Uterus (tissue), 4 donors: ENCODE measurements at places on chromosomes 2 and 18. TPM values are rescaled to one million over a fixed set of nuclear protein-coding genes. Genes with fewer than 3 reads are reported as not detected.

DNA sequence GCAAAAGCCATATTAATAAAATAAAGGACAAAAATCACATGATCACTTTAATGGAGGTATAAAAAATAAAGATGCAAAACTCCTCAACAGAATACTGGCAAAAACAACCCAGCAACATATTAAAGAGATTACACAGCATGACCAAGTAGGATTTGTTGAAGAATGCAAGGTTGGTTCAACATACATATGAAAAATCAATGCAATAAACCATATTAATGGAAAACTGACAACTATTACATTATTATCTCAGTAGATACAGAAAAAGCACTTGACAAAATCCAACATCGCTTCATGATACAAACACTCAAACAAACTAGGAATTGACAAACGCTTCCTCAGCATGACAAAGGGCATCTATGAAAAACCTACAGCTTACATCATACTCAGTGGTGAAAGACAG lies 76.7 kb downstream of the CRACDL start:
- DNase-seq: no peak

DNA sequence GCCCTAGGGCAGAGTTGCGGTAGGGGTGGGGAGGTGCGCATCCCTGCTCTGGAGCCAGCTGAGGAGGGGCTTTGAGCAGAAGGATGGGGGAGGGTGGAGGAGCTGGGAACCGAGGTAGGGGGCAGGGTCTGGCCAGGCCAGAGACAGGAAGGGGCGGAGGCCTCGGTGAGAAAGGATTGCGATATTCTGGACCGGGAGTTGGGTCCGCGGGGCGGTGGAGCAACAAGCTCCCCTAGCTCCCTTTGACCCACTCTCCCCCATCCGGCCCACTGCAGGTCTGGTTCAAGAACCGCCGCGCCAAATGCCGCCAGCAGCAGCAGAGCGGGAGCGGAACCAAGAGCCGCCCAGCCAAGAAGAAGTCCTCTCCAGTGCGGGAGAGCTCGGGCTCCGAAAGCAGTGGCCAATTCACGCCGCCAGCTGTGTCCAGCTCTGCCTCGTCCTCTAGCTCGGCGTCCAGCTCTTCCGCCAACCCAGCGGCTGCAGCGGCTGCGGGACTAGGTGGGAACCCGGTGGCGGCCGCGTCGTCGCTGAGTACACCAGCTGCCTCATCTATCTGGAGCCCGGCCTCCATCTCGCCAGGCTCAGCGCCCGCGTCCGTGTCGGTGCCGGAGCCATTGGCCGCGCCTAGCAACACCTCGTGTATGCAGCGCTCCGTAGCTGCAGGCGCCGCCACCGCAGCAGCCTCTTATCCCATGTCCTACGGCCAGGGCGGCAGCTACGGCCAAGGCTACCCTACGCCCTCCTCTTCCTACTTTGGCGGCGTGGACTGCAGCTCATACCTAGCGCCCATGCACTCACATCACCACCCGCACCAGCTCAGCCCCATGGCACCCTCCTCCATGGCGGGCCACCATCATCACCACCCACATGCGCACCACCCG lies 4.8 kb downstream of the OTX1 start:
- no peak for DNase-seq

GRCh38 chr18:50721451-50722120 lies 98.2 kb downstream of the MRO start:
- no peak for DNase-seq

- DNase-seq: no peak
These were observed 264.0 kb upstream of the EPHA4 start for GRCh38 chr2:221836095-221836494.

GRCh38 chr2:240953426-240954410 lies 44.7 kb upstream of the SNED1 start:
- no peak for DNase-seq

GRCh38 chr2:126877861-126878565 lies 20.7 kb upstream of the TEX51 start:
- DNase-seq: no peak

DNA sequence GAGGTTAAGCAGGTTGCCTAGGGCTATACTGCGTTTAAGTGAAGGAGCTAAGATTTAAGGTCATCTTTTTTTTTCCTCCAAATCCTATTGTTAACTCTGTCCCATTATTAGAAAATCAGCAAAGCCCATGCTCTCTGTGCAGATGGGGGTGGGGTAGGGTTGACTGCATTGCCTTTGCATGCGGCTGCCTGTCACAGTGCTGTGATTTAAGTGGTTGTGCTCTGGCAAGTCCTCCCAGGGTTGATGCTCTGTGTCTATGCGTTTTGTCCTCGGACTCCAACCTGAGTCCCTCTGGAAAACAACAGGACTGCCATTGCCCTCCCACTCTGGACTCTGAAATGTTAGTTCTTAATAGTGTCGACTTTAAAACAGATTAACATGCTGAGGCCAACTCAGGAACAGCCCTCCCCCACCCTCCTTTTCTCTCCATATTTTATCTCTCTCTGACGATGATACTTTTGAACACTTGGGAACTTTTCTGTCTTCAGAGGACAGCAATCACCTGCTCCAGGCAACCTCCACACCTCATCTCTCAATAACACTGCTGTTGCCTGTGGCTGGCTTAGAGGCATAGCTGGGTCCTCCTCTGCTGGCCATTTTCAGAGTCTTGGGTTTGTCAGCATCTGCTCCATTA lies 5.8 kb downstream of the FHOD3 start:
- DNase-seq: no peak

DNA sequence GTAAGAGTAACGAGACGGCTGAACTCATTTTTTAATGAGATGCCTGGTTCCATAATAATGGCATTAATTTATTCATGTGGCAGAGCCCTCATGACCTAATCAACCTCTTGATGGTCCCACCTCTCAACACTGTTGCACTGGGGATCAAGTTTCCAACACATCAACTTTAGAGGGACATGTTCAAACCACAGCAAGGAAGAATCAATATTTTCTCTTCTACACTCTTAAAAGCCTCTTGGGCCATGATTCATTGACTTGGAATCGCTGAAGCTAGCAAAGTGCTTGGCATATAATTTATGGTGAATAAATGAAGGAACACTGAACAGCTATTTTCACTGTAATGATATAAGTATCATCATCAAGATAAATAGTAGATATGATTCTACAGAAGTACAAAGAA lies 333.0 kb downstream of the TNS1 start:
- no peak for DNase-seq

DNA sequence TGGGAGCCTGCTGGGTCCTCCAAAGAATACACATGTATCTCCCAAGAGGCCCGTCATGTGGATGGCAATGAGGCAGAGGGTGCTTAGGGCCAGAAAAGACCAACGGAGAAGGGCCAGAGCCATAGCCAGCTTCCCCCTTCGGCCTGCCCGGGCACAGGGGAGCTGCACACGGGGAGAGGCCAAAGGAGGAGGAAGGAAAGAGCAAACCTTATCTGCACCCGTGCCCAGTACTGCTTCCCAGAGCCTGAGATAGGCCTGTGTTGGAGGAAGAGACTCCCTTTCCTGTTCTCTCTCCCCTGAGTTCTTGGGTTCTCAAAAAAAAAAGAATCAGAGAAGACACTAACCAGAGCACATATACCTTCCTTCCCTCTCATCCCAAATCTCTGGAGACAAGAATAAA lies 250.3 kb downstream of the ANAPC1 start:
- no peak for DNase-seq

DNA sequence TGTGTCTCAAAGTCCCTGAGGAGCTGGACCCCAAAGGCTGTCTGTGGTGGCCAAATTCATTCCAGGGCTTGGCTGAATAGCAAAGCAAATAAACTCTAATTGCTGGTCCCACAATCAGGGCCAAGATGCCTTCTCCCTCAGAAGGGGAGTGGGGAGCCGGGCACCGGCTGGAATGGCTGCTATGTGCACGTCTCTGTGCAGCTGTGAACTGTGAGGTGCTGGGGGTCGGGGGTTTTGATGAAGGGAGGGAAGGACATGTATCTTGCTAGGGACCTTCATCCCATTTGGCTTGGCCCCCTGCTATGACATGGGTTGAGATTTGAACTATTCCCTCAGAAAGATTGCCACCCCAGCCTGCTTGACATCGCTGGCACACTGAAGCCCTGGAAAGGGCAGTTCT lies 60.4 kb downstream of the CIB4 start:
- DNase-seq: no peak

DNA sequence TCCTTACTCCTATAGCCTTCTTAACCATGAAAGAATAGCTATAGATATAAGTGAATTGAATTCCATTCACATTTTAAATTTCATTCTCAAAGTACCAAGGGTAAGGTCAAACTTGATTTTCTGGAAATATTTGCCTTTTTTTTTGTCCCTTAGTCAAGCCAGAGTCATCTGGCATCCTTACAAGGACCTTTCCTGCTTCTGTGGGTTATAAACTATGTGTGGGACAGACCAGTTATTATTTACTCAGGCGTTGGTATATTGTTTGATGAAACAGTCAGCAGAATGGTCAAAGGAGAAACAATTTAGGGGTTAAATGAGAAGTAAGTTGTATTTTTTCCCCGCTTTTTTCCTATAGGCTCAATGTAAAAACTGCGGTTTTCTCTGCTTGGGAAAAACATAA lies 1103.2 kb upstream of the ZEB2 start:
- no peak for DNase-seq

GRCh38 chr18:10526561-10526949 lies 728 bp downstream of the NAPG start:
- no peak for DNase-seq

GRCh38 chr2:175234153-175234552 lies 52.6 kb upstream of the ATP5MC3 start:
- DNase-seq: no peak

GRCh38 chr2:59660262-59660661 lies 893.2 kb downstream of the BCL11A start:
- DNase-seq: no peak

GRCh38 chr2:158999458-158999857 lies 31.0 kb downstream of the TANC1 start:
- no peak for DNase-seq

- DNase-seq: no peak
These were observed 74.0 kb upstream of the SULT1C3 start for GRCh38 chr2:108165729-108166128.

GRCh38 chr18:49431165-49431962 lies 29.1 kb downstream of the DYM start:
- DNase-seq: no peak

- DNase-seq: no peak
These were observed 344.9 kb downstream of the LPIN1 start for GRCh38 chr2:12091201-12091806.

- no peak for DNase-seq
These were observed 249.0 kb downstream of the ZNF804A start for GRCh38 chr2:184847331-184847730.

DNA sequence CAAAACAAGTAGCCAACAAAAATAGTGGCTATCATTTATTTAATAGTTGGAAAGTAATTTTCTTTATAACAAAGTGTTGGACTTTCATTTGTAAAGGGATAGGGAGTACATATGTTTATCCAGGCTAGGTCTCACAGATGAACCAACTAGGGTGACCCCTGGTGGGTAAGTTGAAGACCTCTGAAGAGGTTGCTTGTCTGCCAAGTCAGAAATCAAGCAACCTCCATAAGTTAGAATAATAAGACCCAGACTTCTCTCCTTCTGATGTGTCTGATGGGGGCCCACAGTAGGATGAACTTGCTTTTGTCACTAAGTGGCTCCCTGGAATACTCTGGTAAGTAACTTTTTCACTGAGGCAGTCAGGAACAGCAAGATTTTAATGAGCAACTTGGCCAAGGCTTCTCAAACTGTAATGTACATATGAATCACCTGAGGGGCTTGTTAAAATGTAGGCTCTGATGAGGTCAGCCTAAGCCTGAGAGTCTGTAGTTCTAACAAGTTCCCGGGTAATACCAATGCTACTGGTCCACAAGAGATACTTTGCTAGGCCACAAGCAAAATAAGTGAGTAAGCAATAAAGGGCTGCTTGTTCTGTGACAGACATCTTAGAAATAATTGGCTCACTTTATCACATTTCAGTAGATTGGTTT lies 319.6 kb downstream of the PIK3C3 start:
- DNase-seq: no peak

DNA sequence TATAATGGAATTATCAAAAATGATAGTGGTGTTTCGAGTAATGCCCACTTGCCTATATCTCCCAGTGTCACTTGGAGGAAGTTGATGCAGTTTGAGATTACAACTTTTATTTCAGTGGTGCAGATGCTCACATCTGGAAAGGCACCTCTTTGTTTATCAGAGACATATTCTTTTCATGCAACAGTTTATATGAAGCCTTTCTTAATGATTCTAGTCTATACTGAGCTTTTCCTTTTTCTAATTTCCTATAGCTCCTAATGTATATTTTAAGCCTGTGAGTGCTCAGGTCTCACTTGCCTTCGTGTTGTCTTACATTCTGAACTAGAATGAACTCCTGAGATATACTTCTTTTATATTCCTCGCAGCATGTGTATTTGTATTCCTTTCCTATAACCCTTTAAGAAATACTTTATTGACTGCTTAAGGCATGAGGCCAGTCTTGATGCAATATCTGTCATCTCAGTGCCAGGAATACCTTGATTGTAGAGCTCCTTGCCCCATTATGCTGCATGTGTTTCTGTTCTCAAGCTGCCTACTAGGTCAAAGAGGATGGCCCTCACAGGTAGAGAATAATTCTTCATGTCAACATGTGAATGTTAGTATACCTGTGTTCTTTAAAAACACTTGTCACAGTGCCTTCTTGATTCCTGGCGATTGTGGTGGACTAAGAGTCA lies 52.6 kb downstream of the VRK2 start:
- no peak for DNase-seq

DNA sequence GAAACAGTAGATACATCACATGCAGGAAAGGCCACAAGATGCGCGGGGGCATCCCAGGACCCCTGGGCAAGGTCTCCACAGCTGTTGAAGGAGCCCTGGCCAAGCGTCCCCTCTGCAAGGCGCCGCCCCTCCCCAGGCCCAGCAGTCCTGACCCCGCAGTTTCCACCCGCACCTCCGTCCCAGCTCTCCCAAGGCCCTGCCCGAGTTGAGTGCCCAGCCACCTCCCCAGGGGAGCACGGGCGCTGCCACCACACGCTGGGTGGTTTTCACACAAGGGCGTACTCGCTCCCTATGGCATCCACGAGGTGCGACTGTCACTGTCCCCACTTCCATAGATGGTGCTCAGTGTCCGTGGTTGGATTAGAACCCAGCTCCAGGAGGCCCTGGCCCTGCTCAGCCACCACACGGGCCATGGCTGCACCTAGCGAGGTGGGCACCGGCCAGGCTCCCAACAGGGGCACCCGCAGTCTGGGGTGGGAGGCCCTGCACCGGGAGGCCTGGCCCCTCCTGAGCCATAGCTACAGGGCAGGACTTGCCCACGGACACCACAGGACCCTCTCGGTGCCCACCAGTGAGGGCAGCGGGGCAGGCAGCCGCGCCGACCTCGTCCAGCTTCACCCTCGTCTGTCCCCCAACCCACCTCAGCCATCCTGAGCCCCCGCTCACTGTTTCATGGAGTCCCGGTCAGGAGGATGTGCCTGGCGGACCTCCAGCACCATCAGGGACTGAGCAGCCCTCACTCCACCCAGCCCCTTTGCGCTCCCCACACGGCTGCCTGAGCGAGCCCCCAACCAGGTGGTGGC lies 36.0 kb downstream of the KIF1A start:
- DNase-seq: no peak

GRCh38 chr2:81981585-81981984 lies 1677.0 kb upstream of the LRRTM1 start:
- DNase-seq: no peak

- no peak for DNase-seq
These were observed 61.8 kb upstream of the GPR45 start for GRCh38 chr2:105179469-105180372.

The ICOS gene
- total RNA-seq: 0.14 TPM

The LPIN2 gene
- 7.4 TPM for total RNA-seq

The GATA6 gene
- total RNA-seq: 50.5 TPM

The MGAT4A gene
- 78.5 TPM for total RNA-seq

The NUP35 gene
- total RNA-seq: 5.9 TPM

The MATN3 gene
- total RNA-seq: 2.1 TPM

The GKN2 gene
- not detected for total RNA-seq

The ZCCHC2 gene
- 44.8 TPM for total RNA-seq
